ENCODE measurements at places on chromosomes 5 and 9.

DNA sequence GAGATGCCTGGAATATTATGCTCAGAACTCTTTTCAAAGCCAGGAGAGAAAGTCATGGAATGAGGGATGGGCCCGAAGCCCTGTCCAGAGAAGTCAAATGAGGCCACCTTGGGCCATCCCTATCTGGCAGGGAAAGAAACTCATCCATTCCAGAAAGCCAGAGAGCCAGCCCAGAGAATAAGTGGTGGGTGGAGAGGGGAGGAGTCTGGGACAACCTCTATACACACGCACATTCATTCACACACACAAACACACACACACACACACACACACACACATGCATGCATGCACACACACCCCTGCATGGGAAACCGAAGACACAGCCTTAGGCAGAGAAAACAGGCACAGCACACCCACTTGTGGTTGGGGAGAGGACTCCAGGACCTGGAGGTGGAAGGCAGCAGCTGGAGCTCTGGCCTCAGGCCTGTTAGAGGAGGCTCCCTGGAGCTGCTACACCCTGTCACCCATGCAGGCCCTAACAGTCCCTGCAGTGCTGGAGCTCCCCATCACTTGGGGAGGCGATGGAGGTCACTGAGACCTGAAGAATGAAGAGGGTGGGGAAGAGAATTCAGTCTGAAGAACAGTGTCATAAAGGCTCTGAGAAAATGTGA, 38.0 kb downstream of the TGFBI start:
- no peaks in the 10 kb centered on the region for H3K4me1 ChIP-seq
- H3K27ac ChIP-seq, result no peak overlapping the region
- peaks cover 7% of the 10 kb centered on the region for H3K27me3 ChIP-seq
- no peak overlapping the region for H3K4me3 ChIP-seq
- no peak for DNase-seq

DNA sequence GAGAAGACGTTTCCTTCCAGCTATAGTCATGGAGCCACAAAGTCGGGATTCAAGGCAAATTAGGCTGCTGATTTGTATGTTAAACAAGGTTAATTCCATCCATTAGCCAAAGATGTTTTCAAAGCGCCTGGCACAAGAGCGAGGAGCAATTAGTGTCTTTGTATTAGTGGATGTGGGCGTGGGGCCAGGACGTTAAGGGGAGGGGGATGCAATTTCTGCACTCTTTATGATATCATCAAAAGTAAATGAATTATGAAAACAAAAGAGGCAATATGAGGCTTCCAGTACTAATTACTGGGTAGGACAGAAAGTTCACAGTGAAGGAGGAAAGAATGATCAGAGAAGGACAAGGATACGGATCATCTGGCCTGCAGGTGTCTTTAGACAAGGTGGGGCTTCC, 230.9 kb upstream of the MSX2 start:
- peaks cover 9% of the 10 kb centered on the region for H3K27me3 ChIP-seq
- H3K36me3 ChIP-seq, result no peaks in the 10 kb centered on the region
- DNase-seq, result no peak
- H3K27ac ChIP-seq, result no peak overlapping the region

- peaks cover 7% of the 10 kb centered on the region for H3K27me3 ChIP-seq
- H3K4me1 ChIP-seq, result peaks cover 58% of the 10 kb centered on the region
- no peaks in the 10 kb centered on the region for H3K36me3 ChIP-seq
- H3K4me3 ChIP-seq, result no peak overlapping the region
Measured at GRCh38 chr9:90965226-90966030, 163.8 kb downstream of the SYK start.

DNA sequence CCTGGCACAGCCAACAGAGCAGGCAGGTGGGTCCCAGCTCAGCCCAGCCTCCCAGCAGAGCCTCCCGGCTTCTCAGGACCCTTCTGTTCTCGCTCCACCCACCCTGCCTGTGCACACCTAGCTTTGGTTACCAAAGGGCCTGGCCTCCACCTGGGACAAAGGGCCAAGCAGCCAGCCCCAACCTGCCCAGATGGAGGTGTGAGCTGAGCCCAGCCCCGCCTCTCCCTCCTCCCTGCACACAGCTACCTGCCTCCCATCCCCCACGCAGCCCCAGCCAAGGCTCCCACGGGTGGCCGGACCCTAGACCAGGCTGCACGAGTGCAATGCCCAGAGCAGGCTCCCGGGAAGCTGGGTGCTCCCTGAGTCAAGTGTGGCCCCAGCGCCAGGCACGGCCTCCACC, 5.6 kb downstream of the TPRN start:
- H3K36me3 ChIP-seq, result peaks cover 4% of the 10 kb centered on the region
- H3K27ac ChIP-seq, result peak overlapping the region; percentile 57
- H3K4me1 ChIP-seq, result peaks cover 15% of the 10 kb centered on the region

DNA sequence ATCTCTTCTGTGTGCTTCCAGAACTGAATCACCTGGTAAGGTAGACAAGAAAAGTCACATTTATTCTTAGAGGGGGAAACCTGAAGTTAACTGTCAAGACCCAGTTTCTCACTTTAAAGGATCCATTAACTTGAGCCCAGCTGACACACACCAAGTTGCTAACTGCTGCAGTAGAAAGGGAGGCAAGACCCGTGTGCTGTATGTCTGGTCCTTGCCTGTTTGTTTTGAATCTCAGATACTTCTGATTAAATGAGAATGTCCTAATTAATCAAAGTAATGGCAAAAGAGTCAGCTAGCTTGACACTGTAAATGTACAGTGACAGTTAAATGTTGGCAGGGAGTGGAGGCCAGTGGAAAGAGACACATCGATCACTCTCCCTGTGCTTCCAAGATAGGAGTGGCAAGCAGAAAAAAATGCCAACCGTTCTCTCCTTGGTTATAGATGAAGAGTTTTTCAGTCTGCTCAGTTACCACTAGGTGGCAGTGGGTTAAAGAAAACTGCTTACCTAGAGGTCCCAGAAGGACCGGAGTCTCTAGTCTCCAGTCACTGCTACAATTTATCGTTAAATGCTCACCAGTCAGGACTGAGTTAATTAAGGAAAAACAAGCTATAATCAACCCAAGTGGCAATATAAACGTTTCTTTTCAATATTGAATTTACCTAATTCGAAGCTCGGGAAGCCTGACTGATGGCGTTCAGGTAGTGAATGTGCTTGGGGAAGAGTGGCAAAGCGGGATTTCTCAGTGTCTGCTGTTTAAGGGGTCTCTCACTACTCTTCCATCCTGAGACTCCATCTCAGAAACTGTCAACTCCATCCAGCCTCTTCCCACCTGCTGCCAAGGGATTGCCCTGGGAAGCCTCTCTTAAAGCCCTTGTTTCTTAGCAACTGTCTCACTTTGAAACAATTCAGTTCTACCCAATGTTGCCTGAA, 18.4 kb downstream of the LSM11 start:
- peaks cover 9% of the 10 kb centered on the region for H3K36me3 ChIP-seq
- H3K27me3 ChIP-seq, result peaks cover 5% of the 10 kb centered on the region
- no peak overlapping the region for H3K27ac ChIP-seq
- no peaks in the 10 kb centered on the region for H3K4me1 ChIP-seq
- H3K4me3 ChIP-seq, result no peak overlapping the region

DNA sequence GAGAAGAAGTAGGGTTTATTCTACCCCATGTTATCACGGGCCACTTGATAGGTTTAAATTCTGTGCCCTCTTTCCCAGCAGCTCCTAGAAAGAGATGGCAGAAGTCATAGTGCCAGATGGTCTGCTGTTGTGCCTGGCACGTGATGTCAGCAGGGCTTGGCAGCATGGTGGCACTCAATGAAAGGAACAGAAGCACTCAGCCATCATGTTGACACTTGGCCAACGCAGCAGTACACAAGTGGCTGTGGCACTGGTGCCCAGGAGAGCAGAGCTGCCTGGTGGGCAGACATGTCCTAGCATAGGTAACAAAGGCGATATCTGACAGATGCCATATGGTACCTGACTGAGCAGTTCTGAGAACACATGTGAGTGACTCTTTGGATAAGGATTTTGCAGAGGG, 796.4 kb upstream of the ACO1 start:
- no peak overlapping the region for H3K4me3 ChIP-seq
- no peaks in the 10 kb centered on the region for H3K36me3 ChIP-seq
- H3K4me1 ChIP-seq, result peaks cover 9% of the 10 kb centered on the region
- H3K27me3 ChIP-seq, result peaks cover 3% of the 10 kb centered on the region
- DNase-seq, result no peak

GRCh38 chr9:125929846-125930245, 182.7 kb downstream of the PBX3 start:
- H3K36me3 ChIP-seq, result no peaks in the 10 kb centered on the region
- H3K27ac ChIP-seq, result no peak overlapping the region
- no peak for DNase-seq

DNA sequence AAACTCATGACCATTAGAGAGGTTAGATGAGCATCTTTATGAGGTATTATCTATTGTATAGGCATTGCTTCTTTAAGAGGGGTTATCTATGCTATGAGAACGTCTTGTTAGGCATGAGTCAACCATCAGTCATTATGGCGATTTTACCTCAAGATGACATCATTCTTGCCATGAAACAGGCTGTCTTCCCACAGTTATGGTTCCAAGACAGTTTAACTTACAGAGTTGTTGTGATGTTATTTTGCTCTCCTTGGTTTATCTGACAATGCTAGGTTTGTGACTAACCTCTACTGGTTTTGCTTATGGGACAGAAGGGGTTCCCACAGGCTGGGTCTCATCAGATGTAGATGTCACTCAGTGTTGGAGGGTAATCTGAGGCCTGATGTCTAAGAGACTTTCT, 1864.7 kb upstream of the ACO1 start:
- no peak overlapping the region for H3K27ac ChIP-seq
- DNase-seq, result no peak

- peaks cover 7% of the 10 kb centered on the region for H3K27me3 ChIP-seq
- no peak overlapping the region for H3K27ac ChIP-seq
- H3K36me3 ChIP-seq, result no peaks in the 10 kb centered on the region
- DNase-seq, result no peak
- no peaks in the 10 kb centered on the region for H3K4me1 ChIP-seq
Measured at GRCh38 chr5:160542281-160542680, 120.6 kb downstream of the PTTG1 start.

- DNase-seq, result no peak
- H3K4me3 ChIP-seq, result no peak overlapping the region
- no peaks in the 10 kb centered on the region for H3K4me1 ChIP-seq
- no peak overlapping the region for H3K27ac ChIP-seq
Measured at GRCh38 chr5:1961304-1961946, 78.7 kb upstream of the IRX4 start.

All from nephron progenitor cell (in vitro differentiated cells).